ENCODE measurements at places on chromosomes 6 and 20. TPM values are rescaled to one million over a fixed set of nuclear protein-coding genes. Genes with fewer than 3 reads are reported as not detected.
A peak's percentile ranks its signal among the peaks of the same experiment; 100 is the strongest.

- no peak for DNase-seq
Measured at GRCh38 chr6:136282906-136283305, 6.7 kb downstream of the BCLAF1 start.

- no peak for DNase-seq
Measured at GRCh38 chr6:137570393-137570792, 76.2 kb upstream of the OLIG3 start.

DNA sequence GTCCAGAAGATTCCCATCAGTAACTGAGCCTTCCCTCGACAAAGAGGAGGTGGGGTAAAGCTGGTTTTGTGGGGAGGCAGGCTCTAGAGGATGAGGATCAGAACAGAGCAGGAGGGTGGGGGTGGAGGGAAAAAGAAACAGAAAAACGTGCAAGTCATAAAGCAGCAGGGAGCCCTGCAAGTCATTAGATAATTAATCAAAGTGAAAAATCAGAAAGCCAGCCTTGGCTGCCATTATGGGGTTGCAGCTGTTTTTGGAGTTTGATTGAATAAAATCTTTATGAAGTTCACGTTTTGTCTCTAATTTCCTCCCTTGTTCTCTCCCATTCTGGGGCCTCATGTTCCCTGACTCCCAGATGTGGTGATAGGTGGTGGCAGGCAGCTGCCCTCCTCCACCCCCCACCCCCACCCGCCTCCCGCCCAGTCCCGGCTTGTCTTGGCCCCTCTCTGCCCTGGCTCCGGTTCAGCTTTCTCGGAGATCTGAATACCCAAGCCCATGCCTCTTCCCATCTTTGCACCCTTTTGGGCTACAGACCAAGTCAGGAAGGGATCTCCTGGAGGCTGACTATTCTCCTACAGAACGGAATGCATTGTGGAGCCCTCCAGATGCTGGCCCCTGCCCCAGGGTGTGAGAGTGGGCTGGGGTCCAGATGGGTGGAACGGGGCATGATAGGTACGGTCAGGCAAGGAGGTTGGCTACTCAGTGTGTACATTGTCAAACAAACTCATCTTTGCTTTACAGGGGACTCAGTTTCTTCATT lies 141.8 kb downstream of the CDC5L start:
- no peak for DNase-seq

GRCh38 chr6:3656076-3656475 lies 95.4 kb downstream of the PXDC1 start:
- DNase-seq: no peak

The ZBTB12 gene
- 21.0 TPM for total RNA-seq

DNA sequence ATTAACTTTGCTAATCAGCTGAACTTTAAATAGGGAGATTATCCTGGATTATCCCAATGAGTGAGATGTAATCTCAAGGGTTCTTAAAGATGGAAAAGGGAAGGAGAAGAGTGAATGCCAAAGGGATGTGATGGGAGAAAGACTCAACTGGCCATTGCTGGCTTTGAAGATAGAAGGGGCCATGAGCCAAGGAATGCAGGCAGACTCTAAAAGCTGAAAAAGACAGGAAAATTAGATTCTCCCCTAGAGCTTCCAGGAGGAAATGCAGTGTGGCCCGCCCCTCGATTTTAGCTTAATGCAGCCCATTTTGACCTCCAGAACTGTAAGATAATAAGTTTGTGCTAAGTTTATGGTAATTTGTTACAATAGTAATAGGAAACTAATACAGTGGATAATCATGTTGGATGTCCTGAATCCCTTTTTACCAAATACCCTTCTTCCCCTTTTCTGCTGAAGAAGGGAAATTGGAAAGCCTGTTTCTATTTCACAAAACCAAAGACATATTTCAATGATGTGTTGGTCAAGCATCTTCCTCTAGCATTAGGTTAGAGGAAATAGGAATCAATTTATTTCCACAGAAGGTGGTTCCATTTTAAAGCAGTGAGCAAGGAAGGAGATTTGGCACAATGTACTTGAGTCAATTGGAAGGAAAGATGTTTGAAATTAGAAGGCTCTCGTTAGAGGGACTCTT lies 3.3 kb upstream of the HDDC2 start:
- no peak for DNase-seq

The PTCRA gene
- 0.91 TPM for total RNA-seq

The TMEM217 gene
- 0.34 TPM for total RNA-seq

- DNase-seq: no peak
Measured at GRCh38 chr6:70131528-70131927, 171.4 kb downstream of the COL9A1 start.

The NKX2-4 gene
- total RNA-seq: not detected

The LIME1 gene
- total RNA-seq: 67.9 TPM

The SRC gene
- 0.89 TPM for total RNA-seq

GRCh38 chr6:2658788-2659187 lies 91.9 kb downstream of the MYLK4 start:
- DNase-seq: peak; percentile 43

The ADISSP gene
- 64.4 TPM for total RNA-seq

DNA sequence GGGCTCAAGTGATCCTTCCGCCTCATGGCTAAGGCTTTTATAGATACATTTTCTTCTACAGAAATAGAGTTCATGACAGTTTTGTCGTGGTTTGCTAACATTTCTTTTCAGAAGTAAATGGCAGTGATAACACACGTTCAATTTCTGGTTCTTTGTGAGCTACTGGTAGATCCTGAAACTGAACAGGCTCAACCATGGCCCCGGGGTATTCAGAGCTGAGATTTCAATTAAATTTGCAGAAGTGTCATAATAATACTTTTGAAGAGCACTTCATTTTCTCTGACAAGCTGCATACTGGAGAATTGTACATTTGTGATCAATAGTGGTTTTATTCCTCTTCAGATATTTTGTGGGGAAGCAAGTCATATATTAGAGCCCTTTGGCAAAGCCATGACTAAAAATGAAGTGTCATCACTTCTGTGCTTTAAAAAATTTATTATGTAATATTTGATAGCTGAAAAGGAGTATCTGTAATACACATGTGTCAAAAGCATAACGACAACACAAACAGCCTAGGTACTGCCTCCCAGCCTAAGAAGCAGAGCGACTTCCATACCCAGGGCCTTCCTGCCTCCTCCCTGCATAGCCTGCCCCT lies 84.3 kb upstream of the SCP2D1 start:
- no peak for DNase-seq

DNA sequence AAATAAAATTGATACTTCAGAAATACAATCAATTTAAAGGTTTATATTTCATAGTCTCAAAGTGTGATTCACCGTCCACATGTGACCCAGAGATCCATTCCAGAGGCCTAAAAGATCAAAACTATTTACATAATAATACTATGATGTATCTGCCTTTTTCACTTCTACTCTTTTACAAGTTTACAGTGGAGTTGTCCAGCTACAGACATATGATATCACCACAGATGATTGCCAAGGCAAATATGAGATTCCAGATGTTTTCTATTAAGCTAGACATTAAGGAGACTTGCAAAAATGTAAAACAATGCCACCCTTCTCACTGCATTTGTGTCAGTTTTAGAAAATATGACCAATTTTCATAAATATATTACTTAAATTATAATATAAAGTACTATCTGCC lies 443.7 kb downstream of the GJA1 start:
- DNase-seq: no peak

The TRIM31 gene
- not detected for total RNA-seq

The CYP39A1 gene
- 22.6 TPM for total RNA-seq

- DNase-seq: no peak
Measured at GRCh38 chr6:115783402-115784061, 277.2 kb downstream of the FRK start.

- DNase-seq: no peak
Measured at GRCh38 chr6:148831064-148831463, 84.2 kb downstream of the UST start.

GRCh38 chr20:10171864-10172751 lies 46.5 kb upstream of the SNAP25 start:
- DNase-seq: no peak

DNA sequence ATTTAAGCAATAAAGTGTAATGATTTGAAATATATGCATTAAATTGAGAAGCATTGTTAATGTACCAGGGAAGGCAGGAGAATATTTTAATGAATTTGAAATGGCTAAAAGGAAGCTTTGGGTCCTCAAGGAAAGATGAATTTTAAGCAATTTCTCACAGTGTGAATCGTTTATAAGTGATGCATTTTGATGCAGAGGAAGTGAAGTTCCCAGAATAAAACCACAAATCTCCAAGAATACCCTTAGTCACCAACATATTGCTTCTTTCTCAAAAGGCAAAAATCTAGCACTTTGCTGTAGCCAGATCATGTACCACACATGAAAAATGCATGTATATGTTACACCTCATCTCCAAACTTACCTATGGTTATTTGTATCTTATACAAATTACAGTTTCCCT lies 11.7 kb downstream of the TPD52L1 start:
- DNase-seq: no peak

DNA sequence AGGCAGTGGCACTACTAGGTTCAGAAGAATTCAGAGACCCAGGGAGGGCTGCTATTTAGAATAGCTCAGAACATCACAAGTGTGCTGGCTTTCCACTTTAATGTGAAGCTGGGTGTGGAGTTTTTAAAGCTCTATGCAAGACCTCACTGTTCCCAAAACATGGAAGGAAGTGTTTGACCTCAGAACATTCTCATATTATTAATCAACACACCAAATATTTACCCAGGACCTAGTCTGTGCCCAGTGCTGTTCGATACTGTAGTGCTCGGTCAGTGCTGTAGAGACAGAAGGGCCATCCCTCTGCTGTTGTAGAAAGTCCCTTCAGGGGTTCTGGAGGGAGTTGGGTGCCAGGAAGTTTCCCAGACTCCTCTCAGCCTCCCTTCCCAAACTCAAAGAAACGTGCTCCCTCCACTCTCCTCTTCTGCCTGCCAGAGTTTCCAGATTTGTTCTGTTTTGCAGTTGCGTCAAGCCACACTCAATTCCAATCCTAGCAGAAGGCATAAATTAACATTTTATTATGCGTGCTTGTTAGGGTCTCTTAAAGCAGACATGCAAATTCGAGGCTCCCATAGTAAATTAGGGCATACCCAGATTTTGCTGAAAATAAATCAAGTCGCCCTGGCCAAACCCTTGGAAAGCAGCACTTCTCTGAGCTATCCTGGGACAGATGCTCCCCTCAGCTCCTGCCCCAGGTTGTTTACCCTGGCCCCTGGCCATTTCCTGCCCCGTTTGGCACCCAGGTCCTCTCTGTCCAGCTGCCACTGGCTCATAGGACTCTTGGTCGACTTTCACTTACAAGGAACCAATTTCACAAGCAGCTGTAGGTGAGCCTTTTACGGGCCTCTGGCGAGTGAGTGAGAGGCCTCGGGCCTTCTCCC lies 248.6 kb downstream of the HIVEP2 start:
- DNase-seq: no peak

- DNase-seq: no peak
Measured at GRCh38 chr6:21312118-21312517, 281.4 kb upstream of the SOX4 start.
